ENCODE measurements at places on chromosomes 3 and 15. TPM values are rescaled to one million over a fixed set of nuclear protein-coding genes. Genes with fewer than 3 reads are reported as not detected.
A peak's percentile ranks its signal among the peaks of the same experiment; 100 is the strongest.

Gene CASR
- total RNA-seq = not detected

GRCh38 chr3:169453256-169454059, 210.1 kb downstream of the MECOM start:
- no peak for DNase-seq

DNA sequence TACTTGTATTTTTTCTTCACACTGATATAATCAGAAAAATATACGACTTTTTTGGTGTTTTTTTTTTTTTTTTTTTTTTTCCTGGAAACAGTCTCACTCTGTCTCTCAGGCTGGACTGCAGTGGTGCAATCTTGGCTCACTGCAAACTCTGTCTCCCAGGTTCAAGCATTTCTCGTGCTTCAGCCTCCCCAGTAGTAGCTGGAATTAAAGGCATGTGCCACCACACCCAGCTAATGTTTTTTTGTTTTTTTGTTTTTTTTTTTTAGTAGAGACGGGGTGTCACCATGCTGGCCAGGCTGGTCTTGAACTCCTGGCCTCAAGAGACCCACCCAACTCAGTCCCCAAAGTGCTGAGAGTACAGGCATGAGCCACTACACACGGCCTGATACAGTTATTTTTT, 20.8 kb upstream of the DNAAF4 start:
- no peak for DNase-seq

Gene UPK1B
- total RNA-seq = 0.11 TPM

GRCh38 chr3:135865553-135865952, 100.0 kb upstream of the PPP2R3A start:
- no peak for DNase-seq

DNA sequence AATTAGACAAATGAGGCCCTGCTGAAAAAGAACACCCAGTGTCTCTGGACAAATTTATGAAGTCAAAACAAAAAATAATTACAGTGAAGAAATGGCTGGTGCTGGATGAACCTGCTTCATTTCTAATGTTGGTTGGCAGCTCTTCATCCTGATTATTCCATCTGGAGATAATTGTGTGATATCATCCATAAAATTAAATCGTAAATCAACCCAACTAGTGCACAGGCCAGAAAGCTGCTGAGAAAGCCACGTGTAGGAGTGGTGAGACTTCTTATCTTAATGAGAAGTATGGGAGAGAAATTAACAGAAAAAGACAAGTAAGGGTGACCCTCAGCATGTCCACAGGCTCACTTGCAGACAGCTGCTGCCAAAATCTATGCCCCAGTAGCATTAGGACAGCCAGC, 465.2 kb upstream of the TGFBR2 start:
- no peak for DNase-seq

GRCh38 chr3:69562020-69562419, 176.1 kb upstream of the FRMD4B start:
- no peak for DNase-seq

Gene TTLL3
- total RNA-seq = 10.6 TPM

DNA sequence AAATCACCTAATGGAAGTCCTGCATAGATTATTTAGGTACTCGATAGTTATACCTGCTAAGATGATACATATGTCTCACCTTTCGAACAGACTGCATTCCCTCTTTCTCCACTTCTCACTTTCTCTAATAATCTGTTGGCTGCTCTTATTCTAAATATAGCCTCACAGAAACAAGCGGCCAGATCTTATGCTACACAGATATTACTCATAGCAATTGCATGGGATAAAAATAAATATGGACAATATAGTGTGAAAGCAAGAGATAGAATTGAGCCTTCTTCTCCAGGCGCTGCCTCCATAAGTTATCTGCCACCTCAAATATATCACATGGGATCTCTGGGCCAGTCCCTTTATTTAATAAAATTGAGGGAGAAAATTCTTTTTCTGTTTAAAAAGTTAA, 29.5 kb upstream of the TGFBR2 start:
- no peak for DNase-seq

DNA sequence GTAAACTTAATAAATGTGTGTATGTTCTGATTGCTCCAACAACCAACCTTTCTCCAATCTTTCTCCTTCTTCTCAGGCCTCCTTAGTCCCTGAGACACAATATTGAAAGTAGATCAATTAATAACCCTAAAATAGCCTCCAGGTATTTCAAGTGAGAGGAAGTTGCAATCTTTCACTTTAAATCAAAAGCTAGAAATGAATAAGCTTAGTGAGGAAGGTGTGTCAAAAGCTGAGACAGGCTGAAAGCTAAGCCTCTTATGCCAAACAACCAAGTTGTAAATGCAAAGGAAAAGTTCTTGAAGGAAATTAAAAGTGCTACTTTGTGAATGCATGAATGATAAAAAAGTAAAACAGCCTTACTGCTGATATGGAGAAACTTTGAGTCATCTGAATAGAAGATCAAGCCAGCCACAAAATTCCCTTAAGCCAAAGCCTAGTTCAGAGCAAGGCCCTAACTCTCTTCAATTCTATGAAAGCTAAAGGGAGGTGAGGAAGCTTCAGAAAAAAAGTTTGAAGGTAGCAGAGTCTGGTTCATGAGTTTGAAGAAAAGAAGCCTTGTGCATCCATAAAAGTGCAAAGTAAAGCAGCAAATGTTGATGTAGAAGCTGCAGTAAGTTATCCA, 38.6 kb downstream of the CCDC80 start:
- DNase-seq = no peak

DNA sequence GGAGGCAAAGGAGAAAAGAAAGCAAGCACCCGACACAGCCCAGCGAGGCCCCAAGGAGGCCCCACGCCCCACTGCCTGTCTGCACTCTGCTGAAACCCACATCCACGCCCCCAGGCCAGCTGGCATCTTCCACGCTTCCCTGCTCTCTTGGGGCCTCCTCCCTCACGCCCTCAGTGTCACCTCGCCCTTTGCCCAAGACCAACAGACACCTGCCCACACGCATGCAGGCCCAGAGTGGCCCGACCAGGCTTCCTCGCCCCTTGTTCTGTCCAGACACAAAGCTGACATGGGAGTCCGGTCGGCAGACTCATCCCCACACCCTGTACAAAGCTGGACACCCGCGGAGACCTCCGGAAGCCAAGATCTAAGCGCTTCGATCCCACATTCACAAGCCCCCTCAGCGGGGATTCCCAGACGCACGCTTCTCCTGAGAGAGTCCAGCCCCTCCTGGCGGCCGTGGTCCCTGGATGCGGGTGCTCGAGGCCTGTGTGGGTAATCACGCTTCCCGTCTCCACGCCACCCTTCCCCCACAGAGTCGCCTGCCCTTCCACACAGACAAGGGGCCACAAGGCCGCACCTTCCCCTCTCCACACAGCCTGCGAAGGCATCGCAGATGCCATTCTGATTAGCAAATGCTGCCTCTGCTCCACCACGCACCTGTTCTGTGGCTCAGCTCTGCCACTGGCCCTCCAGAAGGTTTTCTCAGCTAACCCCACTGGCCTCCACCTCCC, 176.6 kb downstream of the XXYLT1 start:
- peak; percentile 62 for DNase-seq

DNA sequence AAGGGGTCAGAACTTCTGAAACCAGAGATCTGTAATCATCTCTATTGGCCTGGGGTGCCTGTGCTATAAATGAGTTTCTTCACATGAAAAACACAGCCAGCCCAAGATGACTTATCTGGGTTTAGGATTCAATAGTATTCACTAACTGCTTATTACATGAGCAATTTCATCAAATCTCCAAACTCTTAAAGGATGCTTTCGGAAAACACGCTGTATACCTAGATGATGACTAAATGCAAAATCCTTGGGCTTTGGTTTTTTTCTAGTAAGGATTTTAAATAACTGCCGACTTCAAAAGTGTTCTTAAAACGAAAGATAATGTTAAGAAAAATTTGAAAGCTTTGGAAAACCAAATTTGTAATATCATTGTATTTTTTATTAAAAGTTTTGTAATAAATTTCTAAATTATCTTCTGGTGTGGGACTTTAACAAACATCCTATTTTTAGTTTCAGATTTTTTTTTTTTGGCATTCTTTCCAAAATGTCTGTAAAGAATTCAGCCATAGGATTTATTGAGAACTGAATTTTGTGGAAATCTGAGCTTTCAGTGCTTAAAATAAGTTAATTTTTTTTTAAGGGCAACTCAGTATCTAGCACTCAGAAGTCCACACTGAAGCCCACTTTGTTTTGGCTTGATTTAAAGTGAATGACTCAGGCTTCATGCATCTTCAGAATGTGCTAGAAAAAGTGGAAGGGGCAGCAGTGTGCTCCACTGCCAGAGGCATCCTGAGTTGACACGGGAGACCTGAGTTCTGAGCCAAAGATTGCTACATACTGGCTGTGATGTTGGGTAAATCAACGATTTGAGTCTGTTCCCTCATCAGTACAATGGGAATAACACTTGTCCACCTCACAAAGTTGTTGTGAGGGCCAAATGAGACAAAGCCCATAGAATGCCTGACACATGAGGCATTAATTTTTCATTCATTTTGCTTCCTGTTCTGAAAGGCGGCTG, 18.7 kb downstream of the TMEM43 start:
- DNase-seq = peak; percentile 59

DNA sequence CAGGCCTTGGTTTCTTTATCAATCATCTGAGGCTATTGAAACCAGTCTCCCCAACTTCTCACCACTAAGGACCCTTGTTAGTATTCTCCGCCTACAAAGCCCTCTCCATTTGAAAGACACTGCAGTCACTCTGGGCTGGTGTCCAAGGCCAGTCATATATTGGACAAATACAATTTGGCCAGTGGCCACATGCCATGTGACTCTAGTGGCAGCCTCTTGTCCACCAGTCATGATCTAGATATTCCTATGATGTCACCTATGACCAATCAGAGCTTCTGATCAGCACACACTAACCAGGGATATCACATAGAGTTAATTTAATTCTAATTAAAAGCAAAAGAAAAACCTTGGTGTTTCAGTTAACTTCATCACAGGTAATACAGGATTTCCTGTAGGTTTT, 68.2 kb downstream of the RAB11A start:
- DNase-seq = no peak

DNA sequence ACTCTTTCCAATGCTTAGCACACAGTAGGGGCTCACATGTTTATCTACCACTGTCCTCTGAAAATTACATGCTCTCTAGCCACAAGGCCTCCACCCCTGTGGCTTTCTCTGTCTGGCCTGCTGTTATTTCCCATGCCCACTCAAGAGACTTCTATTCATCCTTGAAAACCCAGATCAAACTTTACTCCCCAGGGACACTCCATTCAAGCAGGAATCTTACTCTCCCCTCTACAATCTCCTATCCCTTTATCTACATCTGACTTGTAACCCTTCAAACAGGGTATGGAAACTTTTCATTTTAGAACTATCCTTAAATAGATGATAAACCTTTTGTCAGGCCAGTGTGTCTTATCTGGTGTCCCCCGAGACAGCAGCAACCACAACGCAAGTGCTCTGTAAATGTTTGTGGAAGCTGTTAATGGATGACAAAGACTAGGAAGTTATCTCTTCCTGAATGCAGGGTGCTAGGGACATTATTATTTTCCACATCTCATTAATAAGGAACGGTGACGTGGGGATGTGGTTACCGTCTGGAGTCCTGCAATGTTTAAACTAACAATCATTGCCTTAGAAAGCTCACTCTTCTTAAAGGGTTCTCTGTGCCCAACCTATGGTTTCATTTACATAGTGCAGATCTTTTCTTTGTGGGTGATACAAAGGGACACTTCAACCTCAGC, 322.3 kb downstream of the ARRDC4 start:
- no peak for DNase-seq

- no peak for DNase-seq
Observed at GRCh38 chr3:116440196-116440595, 5.1 kb downstream of the LSAMP start.

DNA sequence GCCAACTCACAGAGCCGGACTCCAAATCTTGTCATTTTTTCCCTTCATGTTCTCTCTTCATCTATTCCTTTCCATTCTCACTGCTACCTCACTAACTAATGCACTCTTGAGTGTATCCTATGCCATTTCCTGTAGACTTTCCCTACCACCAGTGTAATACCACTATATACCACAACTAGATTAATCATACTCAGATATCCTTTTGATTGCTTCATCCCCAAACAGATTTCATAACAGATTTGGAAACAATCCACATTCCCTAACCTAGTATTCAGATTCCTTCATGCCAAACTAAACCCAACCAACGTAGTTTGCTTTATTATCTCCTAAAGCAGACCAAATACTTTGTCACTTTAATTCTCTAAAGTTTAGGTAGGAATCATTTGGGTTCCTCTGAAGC, 2.6 kb upstream of the PLOD2 start:
- DNase-seq = no peak

GRCh38 chr3:110420158-110420641, 651.4 kb upstream of the NECTIN3 start:
- no peak for DNase-seq

Gene TGM5
- total RNA-seq = not detected

Gene TRMT10C
- total RNA-seq = 29.1 TPM

DNA sequence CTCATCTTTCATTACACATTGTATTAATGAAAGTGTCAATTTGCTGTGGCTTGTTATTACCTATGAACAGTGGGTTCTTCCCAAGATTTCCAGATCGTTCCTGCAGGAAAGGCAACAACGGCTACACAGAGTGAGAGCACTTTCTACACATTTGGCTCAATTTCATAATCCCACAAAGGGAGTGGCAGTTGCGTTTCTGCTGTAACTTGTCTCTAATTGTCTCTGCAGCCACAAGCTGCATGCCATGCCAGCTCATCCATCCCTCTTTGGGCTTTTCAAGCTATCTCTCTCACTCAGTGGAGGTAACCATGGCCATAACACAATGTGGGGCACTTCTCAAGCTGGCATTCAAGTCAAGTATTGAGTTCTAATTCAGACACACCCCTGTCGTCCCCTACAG, 27.7 kb upstream of the CPNE4 start:
- DNase-seq = no peak

Gene THBS1
- 35.4 TPM for total RNA-seq

Gene ZNF620
- total RNA-seq = 1.6 TPM

DNA sequence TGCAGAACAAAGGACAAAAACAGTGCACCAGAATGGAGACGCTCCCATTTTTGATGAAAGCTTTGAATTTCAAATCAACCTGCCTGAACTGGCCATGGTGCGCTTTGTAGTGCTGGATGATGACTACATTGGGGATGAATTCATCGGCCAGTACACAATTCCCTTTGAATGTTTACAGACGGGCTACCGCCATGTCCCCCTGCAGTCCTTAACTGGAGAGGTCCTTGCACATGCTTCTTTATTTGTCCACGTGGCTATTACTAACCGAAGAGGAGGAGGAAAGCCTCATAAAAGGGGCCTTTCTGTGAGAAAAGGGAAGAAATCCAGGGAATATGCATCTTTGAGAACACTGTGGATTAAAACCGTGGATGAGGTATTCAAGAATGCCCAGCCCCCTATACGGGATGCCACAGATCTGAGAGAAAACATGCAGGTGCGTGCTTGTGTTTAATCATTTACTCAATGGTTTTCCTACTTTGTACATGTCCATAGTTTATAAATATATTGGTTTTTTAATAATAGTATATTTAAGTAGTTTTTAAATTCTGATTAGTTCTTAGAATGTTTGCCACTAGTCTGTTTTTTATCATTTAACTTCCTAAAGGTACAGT, 127.1 kb downstream of the PLCL2 start:
- no peak for DNase-seq

Gene PAK6
- 10.1 TPM for total RNA-seq

- no peak for DNase-seq
Observed at GRCh38 chr3:18766974-18767373, 341.8 kb upstream of the SATB1 start.
